ENCODE measurements at places on chromosomes 5 and 9.

- DNase-seq = peak; percentile 86
Measured at GRCh38 chr5:138464008-138464387, 1.3 kb upstream of the EGR1 start.

GRCh38 chr5:77628840-77629508 is 9.5 kb downstream of the OTP start:
- no peak for DNase-seq

DNA sequence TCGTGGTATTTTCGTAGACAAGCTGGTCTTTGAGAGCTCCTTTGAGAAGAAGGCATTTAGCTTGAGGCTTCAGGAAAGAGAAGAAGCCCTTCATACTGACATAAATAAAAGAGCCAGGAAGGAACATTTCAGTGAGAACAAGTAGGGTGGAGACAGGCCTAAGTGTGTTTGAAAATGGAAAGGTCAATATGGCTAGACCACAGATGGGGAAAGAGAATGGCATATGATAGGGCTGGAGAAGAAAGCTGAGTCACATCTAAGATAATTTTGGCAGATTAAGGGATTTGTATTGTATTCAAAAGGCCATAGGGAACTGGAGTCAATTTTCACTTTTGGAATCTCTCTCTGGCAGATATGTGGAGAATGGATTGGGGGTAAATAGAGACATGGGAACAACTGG is 374.9 kb downstream of the TMEM38B start:
- DNase-seq = no peak

DNA sequence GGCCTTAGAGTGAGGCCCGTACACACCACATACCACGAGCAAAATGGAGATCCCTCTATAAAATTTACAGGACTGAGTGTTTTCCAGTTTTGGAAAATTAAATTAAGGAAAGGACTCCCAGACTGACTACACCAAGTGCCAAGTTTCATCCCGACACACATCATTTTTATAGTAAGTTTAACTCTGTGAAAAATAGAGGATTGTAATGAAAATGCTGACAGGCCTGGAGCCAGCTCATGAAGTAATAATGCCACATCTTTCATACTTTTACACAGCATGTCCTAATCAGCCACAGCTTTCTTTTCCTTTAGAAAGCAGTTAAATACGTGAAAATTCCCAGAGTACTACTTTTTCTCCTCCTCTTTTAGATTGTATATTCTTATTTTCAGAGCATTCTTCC is 169.2 kb downstream of the SAXO1 start:
- DNase-seq = no peak

GRCh38 chr5:150159741-150160179 is 4.1 kb upstream of the PDGFRB start:
- no peak for DNase-seq

All from T-helper 2 cell (primary cell).